ENCODE measurements at places on chromosomes 12 and 14. TPM values are rescaled to one million over a fixed set of nuclear protein-coding genes. Genes with fewer than 3 reads are reported as not detected.

DNA sequence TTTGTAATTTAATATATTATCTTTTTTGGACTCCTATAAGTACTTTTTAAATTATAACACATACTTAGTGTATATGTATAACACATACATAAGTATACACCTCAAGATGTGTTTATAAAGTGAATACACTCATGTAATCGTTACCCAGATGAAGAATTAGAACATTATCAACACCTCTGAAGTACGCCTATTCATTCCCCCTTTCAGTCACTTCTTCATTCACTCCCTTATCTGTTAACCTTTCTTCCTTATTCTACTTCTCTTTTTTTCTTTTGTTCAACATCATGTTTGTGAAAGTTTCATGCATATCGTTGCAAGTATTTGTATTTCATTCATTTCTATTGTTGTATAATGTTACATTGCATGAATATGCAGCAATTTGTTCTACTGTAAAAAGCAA lies 98.5 kb downstream of the ARID2 start:
- DNase-seq, result no peak

DNA sequence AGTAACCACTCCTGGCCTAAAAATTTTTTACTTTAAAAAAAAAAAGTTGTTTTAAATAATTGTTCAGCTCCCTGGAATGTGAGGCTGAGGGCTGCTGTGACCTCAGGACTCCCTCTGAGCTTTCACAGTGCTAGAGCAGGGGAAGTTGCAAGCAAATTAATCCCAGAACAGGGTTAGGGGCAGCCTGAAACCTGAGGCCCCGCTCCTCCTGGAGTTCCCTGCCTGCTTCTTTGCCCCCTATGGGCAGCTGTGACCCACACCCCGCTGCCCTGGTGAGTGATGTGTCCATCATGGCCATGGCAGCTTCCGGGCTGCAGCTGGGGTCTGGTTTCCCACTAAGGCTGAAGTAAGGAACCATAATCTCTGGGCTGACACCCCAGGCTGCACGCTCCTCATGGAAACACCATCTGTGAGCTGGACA lies 9.5 kb downstream of the RITA1 start:
- DNase-seq, result peak; percentile 73

The KLRC2 gene
- not detected for total RNA-seq

The IL31 gene
- total RNA-seq, result not detected

- DNase-seq, result no peak
These were observed 190.7 kb upstream of the PPFIA2 start for GRCh38 chr12:81949841-81950308.

The B4GALNT1 gene
- 104 TPM for total RNA-seq

DNA sequence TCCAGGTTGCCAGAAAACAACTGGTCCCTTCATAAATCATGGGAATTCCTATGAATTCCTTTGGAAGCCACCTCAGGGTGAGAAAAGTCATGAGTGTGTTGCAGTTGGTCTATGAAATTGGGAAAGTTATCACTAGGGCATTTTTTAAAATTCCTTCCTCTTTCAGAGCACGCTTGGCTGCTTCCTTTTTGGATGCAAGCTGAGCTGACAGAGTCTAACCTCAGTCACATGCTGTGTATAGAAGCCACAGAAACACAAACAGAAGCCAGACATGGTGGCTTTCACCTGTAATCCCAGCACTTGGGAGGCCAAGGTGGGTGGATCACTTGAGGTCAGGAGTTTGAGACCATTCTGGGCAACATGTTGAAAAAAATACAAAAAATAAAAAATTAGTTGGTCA lies 21.7 kb upstream of the HELB start:
- DNase-seq, result no peak

All from SJCRH30 (cell line).